Activated CD4-positive, alpha-beta T cell treated with anti-CD3 and anti-CD28 coated beads, Interleukin-2, amount 50 U/mL, for 48 hours (primary cell): ENCODE measurements at places on chromosomes 6 and 20.

- no peak for DNase-seq
Observed at GRCh38 chr6:13165502-13166172, 162.7 kb downstream of the TBC1D7 start.

- no peak for DNase-seq
Observed at GRCh38 chr6:71929047-71929446, 42.7 kb downstream of the RIMS1 start.

DNA sequence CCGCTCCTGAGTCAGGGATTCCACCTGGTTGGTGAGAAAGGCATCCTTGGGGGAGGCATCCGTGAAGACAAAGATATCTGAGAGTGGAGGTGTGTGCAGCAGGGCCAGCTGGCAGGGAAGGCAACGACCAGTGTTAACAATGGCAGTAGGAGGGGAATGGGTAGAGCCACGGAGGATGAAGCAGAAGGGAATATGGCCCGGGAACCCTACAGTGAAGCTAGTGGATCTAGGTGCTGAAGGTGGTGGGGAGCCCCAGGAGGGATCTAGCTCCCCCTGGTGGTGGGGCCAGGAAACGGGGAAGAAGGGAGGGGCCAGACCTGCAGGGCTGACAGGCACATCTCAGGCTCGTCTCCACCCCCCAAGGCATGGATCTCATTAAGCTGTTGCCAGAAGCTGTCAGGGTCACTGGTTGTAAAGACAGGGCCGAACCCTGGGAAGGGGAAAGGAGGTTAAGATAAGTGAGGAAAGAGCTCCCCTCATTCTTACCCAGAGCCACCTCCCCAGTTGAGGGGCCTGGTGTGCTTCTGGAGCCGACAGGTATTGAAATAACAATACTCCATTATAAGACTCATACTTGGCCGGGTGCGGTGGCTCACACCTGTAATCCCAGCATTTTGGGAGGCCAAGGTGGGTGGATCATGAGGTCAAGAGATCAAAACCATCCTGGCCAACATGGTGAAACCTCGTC, 7.3 kb downstream of the VWA7 start:
- peak; percentile 88 for DNase-seq

GRCh38 chr6:44277763-44278162, 7.5 kb downstream of the TMEM151B start:
- DNase-seq, result no peak

DNA sequence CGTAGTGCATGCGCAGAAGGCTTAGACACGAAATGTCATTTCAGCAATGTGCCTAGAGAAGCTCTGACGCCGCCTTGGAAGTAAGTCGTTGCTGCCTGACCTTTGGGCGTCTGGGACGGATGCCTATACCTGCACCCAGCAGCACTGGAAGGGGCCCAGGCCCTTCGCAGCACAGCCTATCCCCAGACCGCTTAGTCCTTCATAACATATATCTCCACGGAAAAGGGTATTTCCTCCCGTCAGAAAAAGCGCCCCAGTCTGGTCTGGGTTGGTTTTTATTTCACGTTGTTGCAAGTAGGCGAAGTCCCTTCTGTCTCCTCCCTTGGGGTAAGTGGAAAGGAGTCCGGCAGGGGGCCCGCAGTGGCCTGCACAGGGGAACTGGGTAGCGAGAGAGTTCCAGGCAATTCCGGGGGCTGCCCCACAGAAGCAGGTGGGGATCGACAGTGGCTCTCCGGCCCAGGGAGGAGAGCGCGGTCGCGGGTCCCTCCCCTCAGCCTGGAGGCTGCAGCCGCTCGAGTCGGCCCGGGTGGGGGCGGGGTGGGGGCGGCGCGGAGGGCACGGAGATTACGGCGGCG, 559 bp upstream of the EYA4 start:
- no peak for DNase-seq

GRCh38 chr6:152723398-152723797, 25.7 kb downstream of the MYCT1 start:
- no peak for DNase-seq

DNA sequence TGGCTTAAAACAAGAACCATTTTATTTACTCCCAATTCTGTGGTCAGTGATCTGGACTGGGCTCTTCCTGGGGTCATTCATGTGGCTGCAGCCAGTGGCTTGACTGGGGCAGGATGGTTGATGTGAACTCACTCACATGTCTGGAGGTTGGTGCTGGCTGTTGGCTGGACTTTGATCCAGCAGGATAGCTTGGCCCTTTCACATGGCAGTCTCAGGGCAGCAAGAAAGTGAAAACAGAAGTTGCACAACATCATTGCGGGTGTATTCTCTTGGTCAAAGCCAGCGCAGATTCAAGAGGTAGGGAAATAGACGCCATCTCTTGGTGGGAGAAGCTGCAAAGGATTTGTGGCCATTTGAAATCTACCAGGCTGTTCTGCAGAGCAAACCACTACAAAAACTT, 77.2 kb downstream of the MDGA1 start:
- no peak for DNase-seq

DNA sequence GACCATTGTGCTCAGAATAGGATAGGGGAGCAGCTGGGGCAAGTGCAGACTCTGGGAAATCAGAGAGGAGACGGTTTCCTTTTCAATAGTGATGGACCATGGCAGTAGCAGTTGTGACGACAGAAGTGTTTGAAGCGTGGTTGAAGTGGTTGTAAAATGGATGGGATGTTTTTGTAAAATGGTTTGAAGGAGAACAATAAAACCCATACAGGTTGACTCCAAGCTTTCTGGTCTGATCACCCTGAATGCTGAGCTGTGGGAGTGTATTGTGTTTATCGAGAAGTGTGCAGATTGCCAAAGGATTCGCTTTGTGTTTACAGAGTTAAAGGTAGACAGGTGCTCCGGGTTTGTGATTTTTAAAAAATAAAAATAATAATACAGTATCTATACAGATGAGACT, 255.2 kb upstream of the SULF2 start:
- DNase-seq, result no peak

- no peak for DNase-seq
Observed at GRCh38 chr6:73285674-73286283, 22.8 kb upstream of the KHDC1 start.
